ENCODE measurements at places on chromosomes 3 and 15.

DNA sequence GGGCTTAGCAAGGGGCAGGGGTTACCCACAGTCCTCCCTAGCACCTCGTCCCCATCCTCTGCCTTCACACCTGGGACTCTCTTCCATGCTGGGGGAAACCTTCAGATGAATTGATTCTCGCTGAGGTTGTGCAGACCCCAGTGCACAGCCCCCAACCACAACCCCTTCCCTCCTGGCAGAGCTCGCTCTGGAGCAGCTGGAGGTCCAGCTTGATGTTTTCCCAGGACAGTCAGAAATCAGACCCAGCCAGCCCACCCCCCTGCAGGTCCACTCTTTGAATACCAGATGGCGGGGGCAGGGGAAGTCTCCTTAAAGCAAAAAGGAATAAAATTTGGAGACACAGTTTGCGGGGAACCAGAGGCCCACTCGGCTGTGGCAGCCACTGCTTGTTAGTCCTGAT, 234.4 kb downstream of the XXYLT1 start:
- no peak for DNase-seq

DNA sequence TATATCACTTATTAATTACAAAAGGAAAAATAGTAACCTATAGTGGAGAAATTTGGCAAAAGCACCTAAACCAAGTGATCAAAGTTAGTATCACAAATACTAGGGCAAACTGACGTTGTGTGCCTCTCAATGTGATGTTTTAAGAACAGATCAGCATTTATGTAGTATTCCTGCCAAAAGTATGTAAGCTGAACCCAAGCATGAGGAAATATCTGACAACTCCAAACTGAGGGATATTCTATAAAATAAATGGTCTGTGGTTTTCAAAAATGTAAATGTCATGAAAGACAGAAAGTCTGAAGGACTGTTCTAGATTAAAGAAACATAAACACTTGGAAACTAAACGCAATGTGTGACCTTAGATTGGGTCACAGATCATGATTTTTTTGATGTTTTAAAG, 34.3 kb upstream of the PIK3CA start:
- no peak for DNase-seq

DNA sequence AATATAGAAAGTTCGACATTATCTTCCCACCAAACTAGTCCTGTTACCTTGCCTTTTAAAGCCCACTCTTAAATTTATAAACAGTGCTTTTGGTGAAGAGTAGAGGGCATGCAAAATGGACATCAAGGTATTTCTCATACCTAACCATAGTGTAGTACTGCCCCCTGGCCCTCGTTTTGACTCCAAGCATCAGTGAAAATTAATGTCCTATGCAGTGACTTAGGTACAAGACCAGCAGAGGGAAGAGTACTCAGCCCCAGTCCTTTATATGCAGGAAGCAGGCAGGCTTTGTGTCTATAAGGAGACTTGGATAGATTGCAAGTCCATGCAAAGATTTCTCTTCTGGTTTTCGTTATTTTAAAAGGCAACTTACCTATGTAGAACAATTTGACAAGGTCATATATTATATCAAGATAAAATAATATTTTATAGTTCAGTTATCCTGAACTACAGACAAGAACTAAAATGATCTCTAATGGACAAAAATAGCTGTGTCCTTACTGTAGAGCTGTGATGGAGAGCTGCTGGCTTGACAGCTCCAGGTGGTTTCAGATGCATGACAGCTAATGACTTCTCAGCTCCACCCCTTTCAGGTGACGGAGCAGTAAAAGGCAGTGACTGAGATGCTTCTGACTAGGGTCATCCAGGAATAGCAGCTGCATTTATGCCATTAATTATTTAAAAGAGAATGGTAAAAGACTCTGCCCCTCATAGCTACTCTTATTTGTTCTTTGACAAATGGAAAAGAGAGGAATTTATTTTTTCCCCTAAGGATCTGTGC, 646.1 kb downstream of the SQOR start:
- DNase-seq = no peak

DNA sequence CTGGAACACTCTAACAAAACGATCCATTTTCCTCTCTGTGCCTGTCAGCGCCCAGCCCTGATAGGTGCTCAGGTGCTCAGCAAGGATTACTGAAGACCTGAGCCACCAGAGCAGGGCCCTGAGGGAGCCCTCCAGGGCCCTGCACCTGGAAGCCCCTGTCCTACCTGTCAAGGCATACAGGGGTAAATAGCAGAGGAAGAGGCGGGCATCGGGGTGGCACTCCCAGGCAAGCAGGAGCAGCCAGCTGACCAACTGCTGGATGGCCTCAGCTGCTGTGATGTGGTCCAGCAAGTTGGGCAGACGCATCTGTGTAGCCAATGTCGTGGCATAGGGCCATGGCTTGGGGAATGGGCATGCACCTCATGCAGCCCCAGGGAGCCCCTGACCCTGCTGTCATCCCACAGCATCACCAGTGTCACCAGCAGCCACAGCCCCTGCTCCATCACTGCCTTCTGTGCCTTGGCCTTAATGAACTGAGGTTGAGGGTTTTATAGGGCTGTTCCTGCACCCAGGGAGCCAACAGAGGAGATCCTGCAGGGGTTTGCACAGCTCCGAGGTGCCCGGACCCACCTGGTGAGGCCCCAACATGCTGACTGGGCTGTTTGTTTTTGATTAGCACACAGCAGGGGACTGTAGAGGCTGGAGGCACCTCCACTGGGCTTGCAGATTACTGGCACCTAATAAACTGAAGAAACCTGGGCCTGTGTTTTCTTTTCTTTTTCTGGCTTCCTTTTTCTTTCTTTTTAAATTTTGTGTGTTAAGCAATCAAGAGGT, 7.9 kb upstream of the WDR6 start:
- no peak for DNase-seq

DNA sequence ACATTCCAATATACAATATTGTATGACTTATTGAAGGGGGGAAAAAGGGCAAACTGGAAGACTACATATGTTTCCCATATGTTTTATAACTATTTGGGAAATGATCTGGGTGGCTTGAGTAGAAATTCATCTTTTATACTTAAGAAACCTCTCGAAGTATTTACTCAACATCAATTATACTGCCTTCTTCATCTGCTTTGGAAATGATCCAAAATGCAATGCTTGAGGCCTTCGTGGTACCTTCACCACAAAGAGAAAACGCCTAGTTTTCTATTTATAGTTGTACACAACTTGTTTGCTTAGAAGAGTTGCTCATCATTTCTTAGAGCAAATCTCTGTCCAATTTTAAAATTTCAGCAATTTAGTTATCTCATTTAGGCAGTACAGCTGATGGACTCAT, 18.8 kb downstream of the ACKR4 start:
- no peak for DNase-seq

- no peak for DNase-seq
These were observed 911 bp downstream of the RFTN1 start for GRCh38 chr3:16512435-16513140.
